Spinal cord (tissue), 10 donors: ENCODE measurements at places on chromosomes 5 and 9.
A peak's percentile ranks its signal among the peaks of the same experiment; 100 is the strongest.

DNA sequence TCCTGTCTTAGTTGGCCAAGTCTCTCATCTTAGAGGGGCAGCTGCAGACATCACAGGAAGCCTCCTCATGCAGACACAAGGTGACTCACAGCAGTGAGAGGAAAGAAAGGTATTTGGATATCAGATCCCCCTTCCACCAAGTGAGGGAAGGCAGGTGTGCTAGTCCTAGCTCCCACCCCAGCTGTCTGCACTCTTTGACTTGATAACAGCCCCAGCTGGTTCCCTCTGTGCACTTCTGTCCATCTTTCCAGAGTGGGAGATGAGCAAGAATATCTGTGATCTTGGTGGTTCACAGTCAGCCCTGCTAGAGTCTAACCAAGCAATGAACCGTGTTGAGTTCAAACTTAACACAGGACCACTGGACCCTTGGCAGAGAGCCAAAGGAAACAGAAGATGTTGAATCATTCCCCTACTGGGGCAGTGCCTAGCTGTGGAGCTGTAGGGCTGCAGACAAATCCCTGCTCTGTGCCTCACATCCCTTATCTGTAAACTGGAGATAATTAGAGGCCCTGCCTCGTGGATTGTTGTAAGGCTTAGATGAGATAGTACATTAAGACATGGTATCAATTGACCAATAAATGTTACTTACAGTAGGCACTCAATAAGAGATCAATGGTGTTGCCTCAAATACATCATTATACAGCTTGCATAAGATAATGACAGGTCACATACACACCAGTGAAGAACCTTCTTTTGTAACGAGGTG, 39.1 kb downstream of the SH3RF2 start:
- DNase-seq, result no peak

- peak; percentile 78 for DNase-seq
Observed at GRCh38 chr5:138955013-138955660, 80.0 kb upstream of the LRRTM2 start.

DNA sequence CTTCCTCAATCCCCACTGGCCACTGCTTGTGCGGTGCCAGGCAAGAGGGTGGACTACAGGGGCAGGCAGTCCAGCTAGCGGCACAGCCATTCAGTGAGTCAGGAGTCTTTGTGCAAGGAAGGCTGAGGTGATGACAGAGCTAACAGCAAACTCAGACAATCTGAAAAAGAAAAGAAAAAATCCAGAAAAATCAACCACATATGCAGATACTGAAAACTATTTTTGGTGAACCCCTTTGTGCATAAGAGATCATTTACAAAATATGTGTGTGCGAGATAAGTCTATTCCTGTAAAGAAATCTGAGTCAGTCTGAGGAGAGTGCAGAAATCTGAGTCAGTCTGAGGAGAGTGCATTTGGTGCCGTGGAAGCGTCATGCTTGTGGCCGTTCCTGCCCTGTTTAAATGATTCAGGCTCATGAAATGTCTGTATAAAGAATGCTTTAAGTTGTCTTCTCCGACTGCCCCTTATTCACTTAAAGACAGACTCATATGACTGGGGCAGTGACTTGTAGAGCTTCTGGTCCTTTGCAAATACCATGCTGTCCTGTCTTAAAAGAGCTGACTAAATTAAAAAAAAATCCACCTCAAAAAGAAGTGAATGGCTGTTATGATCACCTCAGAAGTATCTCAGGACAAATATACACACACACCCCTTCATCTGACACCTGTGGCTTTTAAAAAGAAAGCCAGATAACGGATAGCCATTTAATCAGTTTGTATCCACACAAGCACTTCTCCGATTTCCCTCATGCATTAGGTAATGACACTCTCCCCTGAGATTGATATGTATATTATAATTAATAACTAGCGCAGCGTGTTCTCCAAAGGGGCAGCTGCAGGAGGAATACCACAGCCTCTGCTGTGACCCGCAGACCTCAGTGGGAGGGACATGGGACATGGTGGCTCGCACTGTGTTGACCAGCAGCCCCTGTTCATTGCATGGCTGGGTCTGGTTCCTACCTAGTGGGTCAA, 47.3 kb downstream of the TRIO start:
- no peak for DNase-seq

GRCh38 chr9:123255718-123256117, 12.7 kb downstream of the STRBP start:
- no peak for DNase-seq

DNA sequence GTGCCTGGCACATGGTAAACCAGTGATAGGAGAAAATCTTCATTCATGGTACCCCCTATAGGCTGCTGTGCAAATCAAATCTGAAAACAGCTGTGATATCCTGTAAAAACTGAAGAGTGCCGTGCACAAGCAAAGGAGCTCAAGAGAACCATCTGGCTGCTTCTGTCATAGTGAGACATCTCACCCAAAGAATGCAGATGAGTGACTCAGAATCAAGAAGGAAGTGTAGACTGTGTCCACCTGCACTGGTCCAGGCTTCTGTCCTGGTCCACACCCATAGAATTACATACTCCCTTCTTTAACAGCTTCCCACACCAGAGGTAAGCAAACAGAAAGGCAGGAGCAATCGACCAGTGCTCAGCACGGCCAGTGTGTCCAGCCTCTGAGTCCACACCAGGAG, 195.9 kb downstream of the ASTN2 start:
- no peak for DNase-seq

- DNase-seq, result no peak
Observed at GRCh38 chr9:4574657-4575243, 84.5 kb downstream of the SLC1A1 start.

- no peak for DNase-seq
Observed at GRCh38 chr5:164119806-164120447, 614.5 kb downstream of the MAT2B start.

DNA sequence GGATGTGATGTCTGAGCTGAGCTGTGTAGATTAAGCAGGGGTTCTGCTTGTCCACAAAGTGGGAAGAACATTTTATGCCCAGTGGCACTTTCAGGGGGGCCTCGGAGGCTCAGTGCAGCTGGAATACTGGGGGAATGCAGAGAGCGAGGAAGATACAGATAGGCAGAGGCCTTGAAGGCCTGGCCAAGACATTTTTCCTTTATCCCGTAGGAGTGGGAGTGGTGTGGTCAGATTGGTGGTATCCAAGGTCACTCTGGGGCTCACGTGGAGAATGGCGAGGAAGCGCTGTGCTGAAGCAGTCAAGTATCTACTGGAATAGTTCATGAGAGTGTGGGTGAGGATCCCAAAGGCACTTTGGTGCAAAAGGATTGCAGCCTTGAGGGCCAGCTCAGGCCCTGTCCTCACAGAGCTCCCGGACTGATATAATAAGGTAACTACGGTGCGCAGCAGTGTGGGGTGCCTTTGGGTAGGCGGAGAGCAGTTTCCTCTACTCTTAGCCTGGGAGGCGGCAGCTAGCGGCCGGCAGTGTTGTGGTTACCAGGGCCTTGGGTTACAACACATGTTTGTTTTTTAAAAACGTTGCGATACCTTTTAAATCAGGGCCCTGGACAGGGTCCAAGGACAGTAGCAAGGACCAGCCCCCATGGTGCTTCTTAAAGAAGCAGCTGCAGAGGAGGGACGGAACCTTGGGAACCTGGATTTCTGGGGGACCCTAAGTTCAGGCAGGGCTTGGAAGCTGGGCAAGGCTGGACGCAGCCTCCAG, 10.8 kb upstream of the CCDC69 start:
- DNase-seq, result no peak

DNA sequence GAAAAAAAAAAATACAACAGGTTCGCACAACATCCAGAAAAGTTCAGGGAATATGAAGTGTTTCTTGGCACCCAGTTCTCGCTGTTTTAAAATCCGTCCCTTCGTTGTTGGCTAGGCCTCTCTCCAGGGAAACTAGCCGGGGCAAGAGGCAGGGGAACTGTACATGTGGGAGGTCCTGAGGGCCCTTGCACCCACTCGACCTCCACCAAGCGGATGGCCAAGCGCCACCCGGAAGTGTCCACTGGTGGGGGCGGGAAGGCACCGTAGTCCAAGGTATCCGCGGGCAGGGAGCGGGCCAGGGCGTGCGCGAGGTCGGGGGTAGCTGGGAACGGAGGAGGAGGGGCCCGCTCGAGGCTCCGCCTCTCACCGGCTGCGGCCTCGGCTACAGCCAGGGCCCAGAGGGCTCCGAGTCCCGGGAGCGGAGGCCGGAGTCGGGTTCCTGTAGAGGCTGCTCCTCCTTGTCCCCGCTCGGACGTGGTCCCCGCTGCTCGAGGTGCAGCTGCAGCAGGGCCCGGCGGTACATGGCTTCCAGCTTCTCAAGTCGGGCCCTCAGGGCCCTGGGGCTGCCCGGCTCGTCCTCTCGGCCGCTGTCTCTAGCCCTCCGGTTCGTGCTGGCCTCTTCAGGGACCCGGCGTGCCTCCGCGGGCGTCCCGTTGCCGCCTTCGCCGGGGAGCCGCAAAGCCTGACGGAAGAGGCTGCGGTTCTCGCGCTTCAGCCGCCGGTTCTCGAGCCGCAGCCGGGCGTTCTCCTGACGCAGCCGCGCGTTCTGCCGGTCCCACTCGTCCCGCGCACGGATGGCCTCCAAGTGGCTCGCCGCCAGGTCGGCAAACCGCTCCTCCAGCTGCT, 720 bp downstream of the TUSC1 start:
- DNase-seq, result peak; percentile 61

- DNase-seq, result no peak
Observed at GRCh38 chr5:15002791-15003190, 131.2 kb upstream of the ANKH start.

- DNase-seq, result no peak
Observed at GRCh38 chr5:11724940-11725339, 179.3 kb downstream of the CTNND2 start.

- DNase-seq, result no peak
Observed at GRCh38 chr9:38682713-38683112, 37.2 kb downstream of the FAM240B start.

DNA sequence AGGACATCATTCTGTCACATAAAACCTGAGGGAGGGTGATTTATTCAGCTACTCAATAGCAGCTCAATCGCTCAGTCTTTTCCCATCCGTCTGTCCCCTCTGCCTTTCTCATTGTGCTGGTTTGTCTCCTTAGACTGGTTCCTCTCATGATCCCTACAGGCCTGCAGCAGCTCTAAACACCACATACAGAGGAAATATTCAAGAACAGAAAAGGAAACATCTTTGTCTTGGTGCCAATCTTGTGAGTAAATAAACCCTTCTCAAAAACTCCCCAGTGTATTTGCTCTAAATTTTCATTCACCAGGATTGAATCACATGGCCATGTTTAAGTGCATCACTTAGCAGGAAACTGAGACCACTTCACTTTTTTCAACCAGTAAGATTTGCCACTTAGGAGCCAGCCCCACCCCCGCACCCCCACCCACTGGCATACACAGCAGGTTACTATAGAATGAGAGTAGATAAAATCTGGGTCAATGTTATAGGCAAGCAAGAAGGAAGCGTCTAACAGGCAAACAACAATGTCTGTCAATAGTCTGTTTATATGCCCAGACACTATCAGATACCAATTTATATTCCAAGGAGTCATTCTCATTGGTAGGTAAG, 895.5 kb upstream of the DMAC1 start:
- DNase-seq, result no peak

- DNase-seq, result no peak
Observed at GRCh38 chr9:93458712-93459111, 5.3 kb upstream of the FAM120AOS start.

- DNase-seq, result no peak
Observed at GRCh38 chr9:135060461-135061116, 26.9 kb upstream of the OLFM1 start.

DNA sequence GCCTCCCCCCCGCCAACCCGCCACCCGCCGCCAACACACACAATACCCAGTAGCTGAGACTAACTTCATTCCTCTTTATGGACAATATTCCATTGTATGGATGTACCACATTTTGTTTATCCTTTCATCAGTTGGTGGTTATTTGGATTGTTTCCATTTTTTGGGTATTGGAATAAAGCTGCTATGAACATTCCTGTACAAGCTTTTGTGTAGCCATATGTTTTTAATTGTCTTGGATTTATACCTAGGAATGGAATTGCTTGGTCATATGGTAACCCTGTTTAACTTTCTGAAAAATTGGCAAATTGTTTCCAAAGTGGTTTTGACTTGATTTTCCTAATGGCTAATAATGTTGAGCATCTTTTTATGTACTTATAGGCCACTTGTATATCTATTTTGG, 4.9 kb upstream of the UBTD2 start:
- no peak for DNase-seq

GRCh38 chr9:118281772-118282171, 577.6 kb downstream of the TLR4 start:
- DNase-seq, result peak; percentile 45

- DNase-seq, result no peak
Observed at GRCh38 chr5:161094411-161094810, 242.4 kb upstream of the ATP10B start.

DNA sequence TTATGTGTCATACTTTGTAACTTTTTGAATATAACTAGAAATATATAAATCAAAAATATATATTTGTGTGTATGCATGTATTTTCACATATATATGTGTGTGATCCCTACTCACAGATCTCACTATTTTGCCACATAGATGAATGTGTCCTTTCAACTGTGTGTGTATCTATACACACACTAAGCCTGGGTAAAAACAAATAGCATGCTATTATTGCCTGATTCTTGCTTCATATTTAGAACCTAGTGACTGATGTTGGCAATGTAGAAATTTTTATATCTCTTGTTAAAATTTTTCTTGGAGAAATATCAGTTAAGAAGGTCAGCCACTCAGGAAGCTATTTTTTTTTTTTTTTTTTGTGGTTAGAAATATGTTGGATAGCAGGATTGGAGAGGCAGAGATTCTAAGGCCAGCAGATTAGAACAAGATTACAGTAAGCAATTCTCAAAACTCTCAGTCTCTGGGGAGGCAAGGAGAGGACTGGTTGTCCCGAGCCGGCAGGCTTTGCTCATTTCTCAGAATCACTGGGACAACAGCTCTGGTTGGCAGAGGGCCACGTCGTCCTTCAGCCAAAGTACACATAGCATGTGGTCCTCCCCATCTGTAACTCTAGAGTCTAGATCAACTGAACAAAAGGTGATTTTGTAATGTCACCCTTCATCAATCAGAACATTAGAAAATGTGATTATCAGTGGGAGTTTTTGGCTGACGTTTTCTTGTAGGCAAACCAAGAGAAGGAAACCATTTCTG, 19.7 kb downstream of the C6 start:
- DNase-seq, result peak; percentile 72

GRCh38 chr9:4662108-4662988, at the start of gene PLPP6:
TSS of gene PLPP6 (plus strand) at chr9:4662294. CDS start at chr9:4662376, 82 bp downstream.
- no peak for DNase-seq

GRCh38 chr9:99005651-99006050, 61.9 kb downstream of the COL15A1 start:
- no peak for DNase-seq

DNA sequence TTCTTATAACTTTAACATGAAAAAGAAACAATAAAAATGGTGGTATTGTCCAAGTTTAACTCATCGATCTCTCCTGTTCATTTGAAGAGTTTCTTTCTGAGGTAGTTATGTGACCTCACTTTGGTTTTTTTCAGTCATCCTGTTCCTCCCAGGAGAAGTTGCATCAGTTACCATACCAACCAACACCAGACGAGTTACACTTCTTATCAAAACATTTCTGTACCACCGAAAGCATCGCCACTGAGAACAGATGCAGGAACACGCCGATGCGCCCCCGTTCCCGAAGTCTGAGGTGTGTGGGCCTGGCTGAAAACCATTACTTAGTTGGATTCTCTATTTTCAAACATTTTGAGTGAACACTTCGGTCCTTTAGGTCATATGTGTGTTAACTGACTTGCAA, 96.3 kb downstream of the CD180 start:
- no peak for DNase-seq
